ENCODE measurements at places on chromosomes 13 and 19.
A peak's percentile ranks its signal among the peaks of the same experiment; 100 is the strongest.

GRCh38 chr19:35509861-35510625 is 3.4 kb downstream of the DMKN start:
- peak; percentile 8 for DNase-seq

- DNase-seq, result no peak
Observed at GRCh38 chr13:54852831-54853230, 1824.2 kb downstream of the OLFM4 start.

- DNase-seq, result no peak
Observed at GRCh38 chr19:56174550-56174949, 1.3 kb upstream of the GALP start.

- DNase-seq, result no peak
Observed at GRCh38 chr13:23622985-23623384, 52.8 kb downstream of the TNFRSF19 start.

- DNase-seq, result no peak
Observed at GRCh38 chr19:6057651-6058517, 52.4 kb downstream of the RFX2 start.

- no peak for DNase-seq
Observed at GRCh38 chr13:79404361-79404760, 1.7 kb downstream of the RBM26 start.

DNA sequence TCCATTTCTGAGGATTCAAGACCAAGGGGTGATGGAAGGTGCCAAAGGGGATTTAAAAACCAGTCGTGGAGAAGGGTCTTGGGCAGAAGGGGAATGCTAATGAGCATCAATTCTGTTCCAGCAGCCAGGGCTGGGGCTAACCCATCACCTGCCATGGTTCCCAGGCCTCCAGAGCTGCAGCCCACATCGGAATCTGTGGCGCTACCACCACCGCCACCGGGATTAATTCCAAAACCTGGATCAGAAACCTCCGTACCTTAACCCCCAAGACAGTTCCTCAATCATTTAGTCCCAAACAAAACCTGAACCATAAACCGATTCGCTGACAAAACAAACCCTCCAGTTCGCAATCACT is 583 bp downstream of the ZNF615 start:
- DNase-seq, result no peak

DNA sequence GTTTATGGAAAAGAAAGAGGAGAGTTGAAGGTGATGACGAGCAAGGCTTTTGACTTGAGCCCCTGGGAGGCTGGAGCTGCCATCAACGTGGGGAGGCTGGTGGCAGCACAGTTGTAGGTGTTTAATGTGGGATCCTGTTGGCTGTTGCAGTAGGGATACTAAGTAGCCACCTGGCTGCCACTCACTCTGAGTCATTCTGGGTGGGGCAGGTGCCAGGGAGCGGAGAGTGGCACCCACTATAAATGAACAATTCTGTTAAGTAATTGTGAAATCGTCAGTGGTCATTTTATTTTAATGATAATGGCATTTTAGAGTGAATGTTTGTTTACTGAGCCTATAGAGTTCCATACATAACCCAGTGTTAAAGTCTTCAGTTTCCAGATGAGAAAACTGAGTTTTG is 9.8 kb downstream of the ZNF317 start:
- DNase-seq, result no peak

DNA sequence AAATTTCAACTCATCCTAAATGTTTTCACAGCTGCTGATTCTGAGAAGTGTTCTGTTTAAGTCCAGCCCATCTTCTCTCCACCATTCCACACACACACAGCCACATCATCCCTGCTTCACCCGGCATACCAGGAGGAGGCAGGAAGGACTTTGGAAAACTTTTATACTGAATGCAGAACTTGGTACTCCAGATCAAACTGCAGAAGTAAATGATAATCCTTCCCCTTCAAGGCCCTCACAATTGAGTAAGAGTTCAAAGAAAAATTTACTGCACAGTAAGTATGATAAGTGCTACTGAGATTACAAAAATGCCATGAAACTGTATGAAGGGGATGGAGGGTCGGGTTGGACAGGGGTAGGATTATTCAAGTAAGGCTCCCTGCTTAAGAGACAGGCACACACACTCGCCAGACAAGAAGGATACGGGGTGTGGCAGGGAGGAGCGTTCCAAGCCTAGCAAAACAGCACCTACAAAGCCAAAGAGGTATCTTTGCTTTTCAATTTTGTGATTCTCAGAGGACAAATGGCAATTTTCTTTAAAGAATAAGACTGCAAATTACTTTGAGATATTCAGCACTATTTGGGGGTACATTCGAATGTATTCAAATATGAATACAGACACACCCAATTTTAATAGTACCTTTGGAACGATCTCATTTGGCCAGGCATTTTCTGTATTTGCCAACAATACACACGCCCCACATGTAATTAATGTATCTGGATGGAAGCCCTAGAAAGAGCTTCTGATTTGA is 2.5 kb downstream of the USP12 start:
- no peak for DNase-seq

DNA sequence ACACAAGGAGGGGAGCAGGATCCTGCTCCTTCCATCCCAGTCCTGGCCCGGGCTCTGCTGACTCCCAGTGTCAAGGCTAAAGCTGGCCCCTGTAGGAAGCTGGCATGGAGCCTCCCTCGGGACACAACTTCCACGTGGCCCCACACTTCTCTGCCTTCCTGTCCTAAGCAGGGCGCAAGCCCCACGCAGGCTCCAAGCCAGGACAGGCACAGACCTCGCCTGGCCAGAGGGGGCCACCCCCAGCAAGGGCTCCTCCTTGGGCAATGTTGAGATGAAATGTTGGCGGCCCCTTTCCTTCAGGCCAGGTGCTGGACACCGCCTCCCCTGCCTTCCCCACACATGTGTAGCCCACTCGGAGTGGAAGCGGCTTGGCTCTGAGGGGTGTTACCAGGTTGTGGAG is 66.6 kb downstream of the COL4A1 start:
- no peak for DNase-seq
